COR-L47 (cell line): ENCODE measurements at places on chromosomes 12 and 14.

GRCh38 chr14:31419967-31420318, 407 bp downstream of the HEATR5A start:
- peak; percentile 4 for DNase-seq

DNA sequence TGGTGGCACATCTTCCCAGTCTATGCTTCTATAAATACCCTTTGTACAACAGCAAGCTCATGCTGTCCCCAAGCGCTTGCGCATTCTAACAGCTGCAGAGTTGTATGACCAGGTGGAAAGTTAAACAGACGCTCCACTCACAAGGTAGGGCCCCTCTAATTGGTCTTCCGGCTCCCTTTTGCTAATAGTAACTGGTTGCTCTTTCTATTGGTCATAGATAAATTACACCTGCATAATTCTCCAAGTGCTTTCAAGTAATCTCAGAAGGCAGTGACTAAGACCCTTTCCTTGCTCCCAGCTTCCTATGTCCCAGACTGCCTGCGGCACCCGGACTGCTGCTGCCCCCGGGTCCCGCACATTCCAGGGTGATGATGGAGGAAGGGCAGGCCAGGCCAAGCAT, 6.1 kb upstream of the TSPAN9 start:
- no peak for DNase-seq

DNA sequence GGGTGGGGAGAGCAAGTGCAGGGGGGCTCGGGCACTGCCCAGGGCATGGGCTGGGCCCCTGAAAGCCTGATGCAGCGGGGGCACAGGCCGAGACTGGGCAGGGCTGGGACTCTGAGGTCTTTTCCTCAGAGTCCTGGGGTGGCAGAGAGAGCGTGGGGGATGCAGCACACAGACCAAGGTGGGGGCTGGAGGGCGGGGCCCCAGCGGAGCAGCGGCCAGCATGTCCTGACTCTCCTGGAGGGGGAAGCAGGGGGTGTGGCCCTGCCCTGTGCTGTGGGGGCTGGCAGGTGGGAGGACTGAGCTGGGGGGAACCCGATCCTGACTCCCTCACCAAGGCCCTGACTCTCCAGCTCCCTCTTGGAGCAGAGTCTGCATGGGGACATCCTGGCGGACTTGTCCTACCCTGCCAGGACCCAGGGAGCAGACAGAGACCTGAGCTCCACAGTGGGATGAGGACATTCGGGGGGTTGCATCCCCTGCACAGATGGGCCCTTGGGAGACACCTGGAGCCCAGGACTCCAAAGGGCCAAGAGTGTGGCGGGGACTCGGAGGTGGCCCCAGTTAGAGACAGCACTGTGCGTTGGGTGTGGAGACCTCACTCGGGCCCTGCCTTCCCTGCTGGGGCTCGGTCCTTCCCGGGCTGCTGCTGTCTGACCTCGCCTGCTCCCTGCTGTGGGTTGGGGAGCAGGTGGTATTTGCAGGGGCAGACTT, 326.1 kb downstream of the TMEM121 start:
- DNase-seq = no peak

DNA sequence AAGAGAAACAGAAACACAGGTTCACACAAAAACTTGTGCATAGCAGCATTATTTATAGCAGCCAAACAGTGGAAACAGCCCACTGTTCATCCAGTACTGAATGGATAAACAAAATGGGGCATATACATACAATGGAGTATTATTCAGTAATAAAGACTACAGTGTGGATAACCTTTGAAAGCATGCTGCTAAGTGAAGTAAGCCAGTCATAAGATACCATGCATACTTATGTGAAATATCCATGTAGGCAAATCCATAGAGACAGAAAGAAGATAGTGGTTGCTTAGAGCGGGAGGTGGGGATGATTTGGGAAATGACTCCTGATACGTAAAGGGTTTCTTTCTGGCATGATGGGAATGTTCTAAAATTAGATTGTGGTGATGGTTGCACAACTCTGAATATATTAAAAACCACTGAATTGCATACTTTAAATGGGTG, 99.4 kb downstream of the CRADD start:
- DNase-seq = no peak

GRCh38 chr12:26373606-26374495, 178.5 kb downstream of the SSPN start:
- DNase-seq = no peak

DNA sequence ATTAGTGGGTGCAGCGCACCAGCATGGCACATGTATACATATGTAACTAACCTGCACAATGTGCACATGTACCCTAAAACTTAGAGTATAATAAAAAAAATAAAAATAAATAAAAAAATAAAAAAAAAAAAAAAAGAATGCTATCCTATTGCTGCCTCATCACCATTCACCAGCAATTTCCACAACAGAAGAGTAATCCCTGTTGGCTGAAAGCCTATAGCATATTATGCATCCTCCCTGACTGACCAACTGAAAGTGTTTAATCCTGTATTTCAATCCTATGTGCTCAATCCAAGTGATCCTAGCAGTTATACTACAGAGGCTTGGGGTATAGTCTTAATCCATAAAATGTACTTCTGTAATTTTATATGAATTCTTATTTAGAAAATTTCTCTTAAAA, 18.5 kb downstream of the DICER1 start:
- DNase-seq = no peak

DNA sequence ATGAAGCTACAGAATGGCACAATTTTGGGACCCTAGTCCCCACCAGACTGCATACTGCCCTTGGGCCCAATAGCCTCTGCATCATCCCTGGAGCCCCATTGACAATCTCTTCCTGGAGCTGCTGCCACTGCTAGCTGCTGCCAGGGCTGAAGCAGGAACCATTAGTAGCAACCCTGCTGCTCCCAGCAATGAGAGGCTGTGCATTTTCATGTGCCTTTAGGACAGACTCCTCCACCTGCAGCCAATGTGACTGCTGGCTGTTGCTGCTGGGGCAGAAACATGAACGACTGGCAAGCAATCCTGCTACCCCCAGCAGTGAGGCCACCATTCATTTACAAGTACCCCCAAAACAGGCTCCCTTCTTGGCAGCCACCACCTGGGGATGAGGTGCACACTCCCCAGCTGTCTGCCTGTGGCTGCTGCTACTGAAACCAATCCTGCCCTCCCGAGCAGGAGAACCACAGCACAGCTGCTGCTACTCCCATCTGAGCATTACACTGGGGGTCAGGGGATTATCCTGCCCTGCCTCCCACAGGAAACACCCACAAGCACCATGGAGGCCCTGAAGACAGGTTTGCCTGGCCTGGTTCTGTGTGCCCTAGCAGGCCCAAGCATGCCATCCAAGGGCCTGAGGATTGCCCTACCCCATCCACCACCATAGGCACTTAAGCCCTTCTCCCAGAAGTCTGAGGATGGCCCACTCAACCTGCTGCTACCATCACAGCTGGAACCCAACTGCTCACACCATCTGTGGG, 181.0 kb downstream of the MYRFL start:
- no peak for DNase-seq

- no peak for DNase-seq
These were observed 756 bp downstream of the LGR5 start for GRCh38 chr12:71440345-71440762.

GRCh38 chr12:22759769-22760674, 135.1 kb downstream of the ETNK1 start:
- no peak for DNase-seq

DNA sequence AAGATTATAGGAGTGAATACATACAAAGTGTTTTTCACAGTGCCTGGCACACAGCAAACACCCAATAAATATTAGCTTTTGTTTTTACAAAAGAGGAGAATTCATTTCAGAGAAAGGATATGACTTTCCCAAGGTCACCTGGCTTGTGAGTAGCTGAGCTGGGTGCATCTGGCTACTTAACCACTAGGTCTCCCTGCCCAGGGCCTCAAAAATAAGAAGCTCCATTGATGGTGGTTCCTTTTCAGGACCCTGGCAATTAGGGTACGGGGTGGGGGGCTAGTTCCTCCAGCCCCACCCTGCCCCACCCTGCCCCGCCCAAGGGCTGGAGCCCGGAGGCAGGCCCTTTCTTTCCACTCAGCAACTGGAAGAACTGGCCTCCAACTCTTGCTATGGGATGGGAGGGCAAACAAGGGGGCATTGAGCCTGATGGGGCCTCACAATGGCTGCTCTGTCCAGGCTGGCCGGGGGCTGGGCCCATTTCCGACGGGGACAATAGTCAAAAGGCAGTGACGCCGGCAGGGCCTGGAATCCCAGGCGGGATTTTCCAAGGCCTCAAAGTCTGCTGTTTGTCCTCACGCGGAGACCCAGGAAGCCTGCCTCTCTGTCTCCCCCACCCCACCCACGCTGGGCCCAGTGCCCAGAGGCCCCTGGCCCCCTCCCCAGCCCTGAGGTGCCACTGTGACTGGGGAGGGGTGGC, 8.2 kb upstream of the ATG101 start:
- no peak for DNase-seq

DNA sequence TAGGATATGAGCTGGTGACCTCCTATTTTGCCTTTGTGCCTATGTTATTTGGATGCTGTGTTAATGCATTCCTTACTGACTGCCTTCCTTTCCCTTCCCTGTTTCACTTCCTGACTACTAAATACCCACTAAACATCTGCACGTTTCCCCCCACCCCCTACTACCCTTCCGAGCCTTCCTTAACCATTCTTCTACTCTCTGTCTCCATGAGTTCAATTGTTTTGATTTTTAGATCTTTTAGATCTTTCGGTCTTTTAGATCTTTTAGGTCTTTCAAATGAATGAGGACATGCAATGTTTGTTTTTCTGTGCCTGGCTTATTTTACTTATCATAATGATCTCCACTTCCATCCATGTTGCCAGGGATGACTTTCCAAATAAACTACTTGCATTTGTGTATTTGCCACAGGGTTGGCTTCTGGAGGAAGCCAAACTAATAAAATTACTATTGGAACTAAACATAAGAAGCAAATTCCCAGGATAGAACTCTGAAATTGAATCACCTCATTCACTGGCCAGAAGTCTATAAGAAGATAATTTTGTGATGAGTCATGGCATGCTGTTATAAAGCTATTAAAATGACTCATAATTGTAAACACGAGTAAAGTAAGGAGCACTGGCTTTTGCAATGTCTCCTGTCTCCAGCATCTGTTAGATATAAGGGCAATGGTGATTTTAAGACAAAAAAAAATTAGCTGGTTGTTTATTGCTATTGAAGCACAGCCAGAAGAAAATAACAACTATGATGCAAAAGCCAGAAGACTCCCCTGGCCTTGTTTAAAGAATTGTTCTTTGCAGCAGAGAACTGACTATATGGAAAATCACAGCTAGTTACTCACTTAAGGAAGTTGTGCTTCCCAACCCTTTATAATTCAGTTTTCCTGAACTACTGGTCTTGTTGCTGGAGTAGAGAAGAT, 586.3 kb downstream of the LRFN5 start:
- no peak for DNase-seq

DNA sequence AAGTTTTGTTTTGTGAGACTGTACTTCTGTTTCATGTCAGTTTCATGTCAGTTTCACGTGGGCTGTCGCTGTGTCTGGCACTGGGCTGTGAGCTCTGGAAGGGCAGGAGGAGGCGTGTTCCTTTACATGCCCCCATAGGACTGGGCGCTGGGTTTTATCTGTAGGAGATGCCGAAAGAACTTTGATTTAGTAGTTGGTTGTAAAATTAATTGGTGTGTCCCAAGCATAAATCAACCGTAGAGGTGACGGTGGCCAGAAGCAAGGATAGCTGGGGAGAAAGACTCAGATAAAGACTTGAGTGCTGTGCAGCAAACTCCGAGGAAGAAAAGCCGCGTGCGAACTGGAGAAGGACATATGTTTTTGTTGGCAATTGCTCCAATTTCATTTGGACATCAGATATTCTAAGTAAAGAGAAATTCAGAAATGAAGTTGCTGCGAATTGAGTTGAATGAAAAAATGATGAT, 182.5 kb downstream of the VRK1 start:
- no peak for DNase-seq

GRCh38 chr12:67811437-67812361, 163.2 kb downstream of the DYRK2 start:
- DNase-seq = no peak

GRCh38 chr12:131529196-131530040, 181.5 kb upstream of the SFSWAP start:
- DNase-seq = no peak

DNA sequence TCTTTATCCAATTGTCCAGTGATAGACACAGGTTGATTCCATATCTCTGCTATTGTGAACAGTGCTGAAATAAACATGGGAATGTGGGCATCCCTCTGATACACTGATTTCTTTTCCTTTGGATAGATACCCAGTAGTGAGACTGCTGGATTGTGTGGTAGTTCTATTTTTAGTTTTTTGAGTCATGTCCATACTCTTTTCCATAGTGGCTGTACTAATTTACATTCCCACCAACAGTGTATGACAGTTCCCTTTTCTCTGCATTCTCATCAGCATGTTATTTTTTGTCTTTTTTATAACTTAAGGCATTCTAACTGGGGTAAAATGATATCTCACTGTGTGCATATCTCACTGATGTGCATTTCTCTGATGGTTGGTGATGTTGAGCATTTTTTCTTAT, 24.8 kb upstream of the VASH1 start:
- no peak for DNase-seq

DNA sequence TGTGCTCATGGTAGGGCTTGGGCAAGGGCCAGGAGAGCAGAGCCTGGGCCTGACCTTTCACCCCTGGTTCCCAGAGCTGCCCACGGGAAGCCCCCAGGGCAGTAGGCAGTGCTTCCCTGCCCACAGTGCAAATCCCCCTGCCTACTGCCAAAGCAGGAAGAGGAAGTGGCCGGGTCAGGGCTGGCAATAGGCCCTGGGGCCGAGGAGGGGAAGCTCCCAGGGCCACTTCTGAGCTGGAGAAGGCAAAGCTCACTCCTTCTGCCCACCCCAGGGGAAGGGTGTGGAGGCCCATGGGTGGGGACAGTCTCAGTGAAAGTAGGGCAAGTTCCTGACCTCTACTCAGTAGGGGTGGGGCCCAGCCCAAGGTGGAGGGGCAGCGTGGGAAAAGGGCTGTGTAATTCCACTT, 5.4 kb upstream of the NR4A1 start:
- no peak for DNase-seq

- DNase-seq = no peak
These were observed 60.8 kb upstream of the EIF5 start for GRCh38 chr14:103273145-103273744.

- no peak for DNase-seq
These were observed 42.9 kb downstream of the HRK start for GRCh38 chr12:116838365-116838764.

GRCh38 chr14:76772300-76773187, 11.3 kb downstream of the VASH1 start:
- no peak for DNase-seq

- no peak for DNase-seq
These were observed 4.0 kb upstream of the MAPK1IP1L start for GRCh38 chr14:55047301-55048053.

GRCh38 chr12:69714542-69714941, 15.4 kb upstream of the BEST3 start:
- DNase-seq = no peak

- no peak for DNase-seq
These were observed 55.1 kb upstream of the BCL11B start for GRCh38 chr14:99327050-99327449.

GRCh38 chr14:64736271-64737169, 32.3 kb downstream of the PLEKHG3 start:
- DNase-seq = peak; percentile 95

GRCh38 chr14:46057799-46058198, 593.8 kb downstream of the RPL10L start:
- DNase-seq = no peak

- DNase-seq = no peak
These were observed 214.7 kb upstream of the SYT10 start for GRCh38 chr12:33654313-33654712.

- DNase-seq = no peak
These were observed 33.0 kb upstream of the ATF7IP start for GRCh38 chr12:14332482-14332881.

GRCh38 chr12:68100241-68100640, 59.3 kb downstream of the IFNG start:
- DNase-seq = no peak
